Stimulated activated CD8-positive, alpha-beta memory T cell treated with anti-CD3 and anti-CD28 coated beads, Interleukin-2, amount 100 ng/mL, for 48 hours (primary cell): ENCODE measurements at places on chromosomes 5 and 9.

DNA sequence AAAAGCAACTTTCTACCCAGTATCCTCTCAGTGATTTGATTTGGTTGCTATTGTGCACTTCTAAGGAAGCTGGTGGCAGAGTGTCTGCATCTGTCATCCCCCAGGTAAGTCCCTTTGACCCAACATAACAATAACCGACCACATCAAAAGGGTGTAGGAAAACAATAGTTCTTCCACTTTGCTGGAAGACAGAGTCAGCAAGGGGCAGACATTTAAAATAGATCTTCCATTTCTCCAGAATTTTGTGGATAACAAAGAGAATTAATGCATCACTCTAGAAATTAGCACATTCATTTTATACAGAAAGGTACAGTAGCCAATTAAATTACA is 177.5 kb downstream of the EBF1 start:
- no peak for DNase-seq

DNA sequence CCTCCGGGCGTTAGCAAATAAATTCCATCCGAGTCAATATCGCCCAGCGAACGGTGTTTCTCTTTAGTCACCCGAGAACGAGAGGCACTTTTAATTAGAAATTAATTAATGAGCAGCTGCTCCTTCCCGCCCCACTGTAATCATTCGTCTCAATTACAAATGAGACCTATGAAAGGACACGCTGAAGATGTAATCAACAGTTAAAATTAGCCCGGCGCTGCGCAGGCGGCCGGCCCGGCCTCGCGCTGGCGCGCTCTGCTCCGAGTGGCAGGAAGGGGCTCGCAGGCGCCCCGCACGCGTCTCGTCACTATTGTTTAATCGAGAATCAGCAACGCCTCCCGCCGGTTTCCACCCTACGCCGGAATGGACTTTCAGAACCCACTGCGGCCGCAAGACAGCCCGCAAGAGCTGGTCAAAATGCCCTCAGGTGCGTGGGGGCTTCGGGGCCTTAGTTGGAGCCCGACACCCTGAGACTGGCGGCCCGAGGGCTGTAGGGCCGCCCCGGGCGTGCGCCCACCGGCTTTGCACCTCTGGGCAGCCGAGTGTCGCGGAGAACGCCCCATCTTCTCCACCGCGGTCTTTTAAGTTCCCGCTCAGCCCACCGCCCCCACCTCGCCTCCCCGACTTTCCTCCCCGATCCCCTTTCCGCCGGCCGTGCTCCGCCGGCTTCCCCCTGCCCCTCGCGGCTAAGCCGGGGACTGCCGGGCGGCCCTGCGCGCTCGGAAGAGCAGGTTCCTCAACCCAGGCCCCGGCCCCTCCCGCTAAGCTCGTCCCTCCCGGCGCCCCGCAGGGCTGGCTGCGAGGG is 597 bp upstream of the IRX4 start:
- DNase-seq = no peak

- DNase-seq = no peak
Observed at GRCh38 chr5:174381241-174381640, 335.7 kb downstream of the NSG2 start.

- no peak for DNase-seq
Observed at GRCh38 chr9:92934321-92934720, 13.0 kb upstream of the FGD3 start.

DNA sequence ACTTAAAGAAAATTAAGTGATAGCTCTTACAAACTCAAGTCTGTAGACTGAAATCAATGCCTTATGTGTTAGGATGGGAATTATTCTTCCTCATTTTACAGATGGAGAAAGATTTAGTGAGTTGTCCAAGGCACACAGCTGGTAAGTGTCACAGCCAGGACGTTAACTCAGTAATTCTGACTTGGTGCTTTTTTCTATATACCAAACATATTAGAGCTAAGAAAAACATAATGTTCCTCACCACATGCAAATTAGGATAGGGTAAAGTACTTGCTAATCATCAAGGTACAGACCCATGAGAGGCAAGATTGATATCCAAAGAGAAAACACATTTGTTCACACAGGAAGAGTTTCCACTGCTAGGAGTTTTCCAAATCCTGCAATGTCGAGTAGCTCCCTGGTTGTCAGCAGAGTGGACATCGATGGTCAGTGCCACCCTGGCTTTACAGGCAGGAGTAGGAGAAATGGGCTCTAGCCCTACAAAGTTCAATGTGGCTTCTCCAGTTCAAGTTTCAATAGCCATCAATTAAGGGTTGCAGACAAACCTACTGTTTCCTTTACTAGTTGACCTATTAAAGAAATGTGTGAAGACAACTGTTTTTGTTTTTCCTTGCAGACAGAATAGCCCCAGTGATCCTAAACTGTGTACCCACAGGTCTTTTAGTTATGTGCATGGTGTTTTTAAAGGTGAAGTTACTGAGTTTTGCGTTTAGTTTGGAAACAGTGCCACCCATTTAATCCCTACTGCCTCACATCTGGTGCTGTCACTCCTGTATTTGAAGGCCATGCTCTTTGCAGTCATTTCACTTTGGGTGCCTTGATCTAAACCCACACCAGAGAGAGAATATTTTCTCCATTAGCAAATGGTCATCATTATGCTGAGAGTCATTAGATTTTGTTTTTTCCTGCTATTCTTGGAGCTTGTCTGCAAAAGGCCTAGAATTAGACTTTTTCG is 460.8 kb upstream of the SMARCA2 start:
- DNase-seq = no peak

DNA sequence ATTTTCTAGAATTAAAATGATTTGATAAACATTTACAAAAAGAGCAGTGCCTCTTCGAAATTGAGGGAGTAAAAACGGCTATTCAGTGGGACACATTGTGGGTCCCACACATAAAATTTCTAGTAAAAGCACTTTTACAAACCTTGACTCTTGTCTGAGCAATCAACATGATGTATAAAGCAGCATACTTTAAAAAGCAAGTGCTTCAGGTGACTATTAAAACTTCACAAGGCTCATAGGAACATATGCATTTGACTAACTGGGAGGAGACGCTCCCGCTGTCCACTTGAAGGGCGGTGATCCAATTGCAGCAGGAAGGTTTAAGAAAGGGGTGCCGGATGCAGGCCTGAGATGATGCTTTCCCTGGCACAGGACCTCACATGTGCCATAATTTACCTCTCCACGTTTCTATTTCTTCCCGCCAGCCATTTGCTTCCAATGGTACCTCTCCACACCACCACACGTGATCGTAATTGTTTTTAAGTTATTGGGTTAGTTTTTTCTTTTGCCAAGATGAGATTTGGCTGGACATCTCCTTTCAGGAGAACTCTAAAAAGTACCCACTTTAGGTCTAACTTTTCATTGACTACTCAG is 1.8 kb downstream of the MCTP1 start:
- no peak for DNase-seq

- no peak for DNase-seq
Observed at GRCh38 chr9:20760246-20760891, 76.3 kb downstream of the FOCAD start.

- no peak for DNase-seq
Observed at GRCh38 chr5:8394965-8395364, 526.0 kb downstream of the MTRR start.

- DNase-seq = no peak
Observed at GRCh38 chr5:83570916-83571315, 99.4 kb downstream of the VCAN start.

- no peak for DNase-seq
Observed at GRCh38 chr9:111961009-111961408, 64.4 kb downstream of the UGCG start.

GRCh38 chr5:13317654-13318053 is 626.8 kb downstream of the DNAH5 start:
- DNase-seq = no peak

DNA sequence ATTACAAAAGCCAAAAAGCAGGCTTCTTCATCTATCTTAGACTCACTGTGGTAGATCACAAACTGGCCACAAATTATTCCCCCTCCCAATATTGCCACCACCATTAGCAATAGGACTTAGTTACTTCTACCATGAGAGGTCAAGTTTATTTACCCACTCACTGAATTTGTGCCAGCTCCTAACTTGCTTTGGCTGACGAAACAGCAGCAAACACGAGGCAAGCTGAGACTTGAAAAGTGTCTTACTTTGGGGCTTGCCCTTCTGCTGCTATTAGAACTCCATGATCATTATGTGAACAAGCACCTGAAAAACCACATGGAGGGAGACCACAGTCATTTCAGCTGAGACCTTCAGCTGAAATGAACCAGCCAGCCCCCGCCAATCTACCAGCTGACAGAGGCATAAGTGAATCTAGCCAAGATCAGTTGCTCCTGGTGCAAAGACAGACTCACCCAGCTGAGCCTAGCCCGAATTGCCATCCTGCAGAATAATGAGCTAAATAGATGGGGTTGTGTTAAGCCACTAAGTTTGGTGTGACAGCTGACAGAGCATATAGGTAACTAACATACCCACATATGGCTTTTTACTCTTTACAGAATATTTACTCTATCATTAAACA is 5.7 kb downstream of the WDR41 start:
- no peak for DNase-seq

DNA sequence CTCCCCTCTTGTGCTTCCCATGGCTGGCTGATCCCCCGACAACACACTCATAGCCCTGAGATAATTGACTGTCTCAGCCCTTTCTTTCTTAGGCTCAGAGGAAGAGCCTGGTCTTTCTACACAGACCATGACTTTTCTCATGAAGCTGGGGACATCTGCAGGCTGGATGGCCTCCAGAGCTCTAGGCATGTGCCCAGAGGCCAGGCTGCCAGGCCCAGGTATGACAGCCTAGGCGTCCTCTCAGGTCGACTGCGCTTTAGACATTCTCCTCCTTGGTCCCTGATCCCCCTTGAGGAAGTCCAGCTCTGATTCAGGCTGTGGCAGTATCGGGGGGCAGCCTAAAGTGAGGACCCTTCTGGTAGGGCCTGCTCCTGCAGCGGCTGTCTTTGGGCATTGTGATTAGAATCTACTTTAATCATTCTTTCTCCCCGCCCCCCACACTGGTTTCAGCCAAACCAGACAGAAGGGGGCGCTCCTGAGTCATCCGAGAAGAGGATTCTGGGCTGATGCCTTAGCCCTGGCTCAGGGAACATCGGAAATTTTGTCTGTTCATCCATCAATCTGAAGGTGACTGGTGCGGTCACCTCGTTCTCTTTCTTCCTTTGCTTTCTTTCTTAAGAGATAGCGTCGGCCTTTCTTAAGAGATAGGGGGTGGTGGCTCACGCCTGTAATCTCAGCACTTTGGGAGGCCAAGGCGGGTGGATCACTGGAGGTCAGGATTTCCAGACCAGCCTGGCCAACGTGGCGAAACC is 66.5 kb upstream of the HSPA9 start:
- DNase-seq = peak; percentile 73

DNA sequence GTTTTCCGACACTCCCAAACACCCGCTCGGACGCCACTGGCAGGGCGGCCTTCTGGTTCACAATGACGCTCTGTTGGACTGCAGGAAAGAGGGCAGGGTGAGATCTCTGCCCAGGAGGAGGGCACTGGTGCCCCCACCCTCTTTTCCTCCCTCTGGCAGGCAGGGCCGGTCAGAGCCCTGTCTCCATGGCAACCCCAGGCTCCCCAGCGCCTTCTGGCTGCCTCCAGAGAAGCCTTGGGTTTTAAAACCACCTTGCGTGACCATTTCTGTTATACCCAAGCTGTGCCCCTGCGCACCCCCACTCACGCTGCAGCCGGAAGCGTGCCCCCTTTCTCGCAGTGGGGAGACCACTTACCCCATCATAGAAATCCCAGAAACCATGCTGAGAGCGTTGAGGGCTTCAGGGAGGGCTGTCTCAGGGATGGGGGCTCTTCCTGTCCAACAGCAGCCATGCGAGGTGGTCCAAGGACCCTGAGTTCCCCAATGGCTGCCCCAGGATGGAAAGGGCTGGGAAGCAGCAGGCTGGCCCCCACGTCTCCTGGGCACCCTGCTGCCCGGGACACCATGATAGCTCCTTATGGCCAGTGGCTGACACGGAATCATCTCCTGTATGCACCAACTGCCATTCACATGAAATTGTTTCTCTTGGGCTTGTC is 7.3 kb downstream of the C9orf50 start:
- DNase-seq = no peak

- DNase-seq = no peak
Observed at GRCh38 chr5:151740336-151740942, 18.0 kb downstream of the ATOX1 start.

DNA sequence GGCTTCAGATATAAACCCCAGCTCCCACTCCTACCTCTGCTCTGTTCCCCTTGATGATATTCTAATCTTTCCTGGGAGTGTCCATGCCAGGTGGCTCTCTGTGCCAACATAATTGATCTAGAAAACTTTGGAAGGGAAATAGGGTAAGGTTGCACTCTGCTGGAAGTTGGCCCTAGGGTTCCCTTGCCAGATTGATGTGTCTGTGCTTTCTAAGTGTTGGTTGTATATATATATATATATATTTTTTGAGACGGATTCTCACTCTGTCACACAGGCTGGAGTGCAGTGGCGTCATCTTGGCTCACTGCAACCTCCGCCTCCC is 23.6 kb downstream of the ACTL7B start:
- no peak for DNase-seq

GRCh38 chr5:81895307-81895706 is 76.5 kb upstream of the ATG10 start:
- DNase-seq = no peak

GRCh38 chr5:113375480-113376060 is 59.2 kb downstream of the TSSK1B start:
- no peak for DNase-seq

DNA sequence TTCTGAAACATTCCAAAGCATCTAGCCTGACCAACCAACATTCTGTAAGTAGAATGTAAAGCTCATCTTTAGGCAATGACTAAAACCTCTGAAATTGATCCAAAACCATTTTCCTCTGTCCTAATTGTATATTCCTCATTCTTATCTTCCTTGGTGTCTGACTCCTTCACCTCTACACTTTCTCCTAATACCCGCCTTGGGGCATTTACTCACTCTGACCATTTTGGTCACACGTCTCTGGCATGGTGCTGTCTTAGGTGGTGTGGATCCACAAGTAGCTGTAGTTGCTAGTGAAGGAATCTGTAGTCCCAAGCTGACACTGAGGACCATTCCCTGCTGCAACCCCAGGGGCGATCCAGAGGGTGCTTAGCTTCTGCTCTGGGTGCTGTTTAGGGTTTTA is 40.8 kb upstream of the LMNB1 start:
- no peak for DNase-seq

DNA sequence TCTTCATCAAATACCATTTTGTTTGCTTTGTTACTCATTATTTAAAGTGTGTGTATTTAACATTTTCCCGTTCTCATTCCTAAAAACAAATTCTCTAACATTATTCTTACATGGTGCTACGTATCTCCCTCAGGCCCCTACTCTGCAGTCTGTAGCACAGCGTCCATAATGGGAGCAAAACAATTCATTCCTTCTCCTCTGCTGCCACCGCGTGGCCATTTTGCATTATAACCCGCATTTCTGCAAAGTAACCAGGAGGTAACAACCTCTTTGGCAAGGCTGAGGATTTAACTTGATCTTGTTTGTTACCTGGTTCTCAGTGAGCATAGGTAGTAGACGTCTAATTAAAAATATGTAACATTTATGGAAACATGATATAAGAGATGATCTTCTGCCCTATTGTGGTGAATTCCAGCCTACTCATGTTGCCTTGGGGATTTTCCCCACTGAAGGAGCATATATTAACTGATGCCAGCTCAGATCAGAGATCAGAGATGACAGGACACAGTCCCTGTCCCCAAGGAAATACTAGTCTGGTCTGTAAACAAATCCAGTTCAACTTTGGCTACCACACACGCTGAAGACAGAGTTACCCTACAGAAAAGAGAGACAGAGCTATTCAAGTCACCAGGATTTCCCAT is 10.5 kb downstream of the OR1K1 start:
- DNase-seq = peak; percentile 30
